ENCODE measurements at places on chromosomes 13 and 19.
A peak's percentile ranks its signal among the peaks of the same experiment; 100 is the strongest.

- DNase-seq, result no peak
Measured at GRCh38 chr19:55619286-55619685, 5.1 kb downstream of the ZNF784 start.

GRCh38 chr13:72004784-72005374 lies 137.9 kb upstream of the DACH1 start:
- DNase-seq, result peak; percentile 20

DNA sequence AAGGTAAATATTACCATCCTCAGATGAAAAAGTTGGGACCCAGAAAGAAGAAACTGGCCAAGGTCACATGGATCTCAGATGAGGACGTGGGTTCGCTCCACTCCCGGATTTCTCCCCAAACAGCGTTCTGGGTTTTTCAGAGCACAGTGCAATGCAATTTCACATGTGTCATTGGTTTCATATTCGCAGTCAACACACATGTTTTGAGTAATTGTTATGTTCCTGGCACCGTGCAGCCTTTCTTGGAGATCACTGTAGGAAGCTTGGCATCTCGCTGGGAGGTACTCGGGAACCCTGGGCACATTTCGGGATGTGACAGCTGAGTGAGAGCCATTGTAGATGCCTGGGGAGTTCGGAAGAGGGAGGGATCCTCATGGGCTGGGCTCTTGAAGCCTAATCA lies 26.2 kb upstream of the CEBPG start:
- no peak for DNase-seq

DNA sequence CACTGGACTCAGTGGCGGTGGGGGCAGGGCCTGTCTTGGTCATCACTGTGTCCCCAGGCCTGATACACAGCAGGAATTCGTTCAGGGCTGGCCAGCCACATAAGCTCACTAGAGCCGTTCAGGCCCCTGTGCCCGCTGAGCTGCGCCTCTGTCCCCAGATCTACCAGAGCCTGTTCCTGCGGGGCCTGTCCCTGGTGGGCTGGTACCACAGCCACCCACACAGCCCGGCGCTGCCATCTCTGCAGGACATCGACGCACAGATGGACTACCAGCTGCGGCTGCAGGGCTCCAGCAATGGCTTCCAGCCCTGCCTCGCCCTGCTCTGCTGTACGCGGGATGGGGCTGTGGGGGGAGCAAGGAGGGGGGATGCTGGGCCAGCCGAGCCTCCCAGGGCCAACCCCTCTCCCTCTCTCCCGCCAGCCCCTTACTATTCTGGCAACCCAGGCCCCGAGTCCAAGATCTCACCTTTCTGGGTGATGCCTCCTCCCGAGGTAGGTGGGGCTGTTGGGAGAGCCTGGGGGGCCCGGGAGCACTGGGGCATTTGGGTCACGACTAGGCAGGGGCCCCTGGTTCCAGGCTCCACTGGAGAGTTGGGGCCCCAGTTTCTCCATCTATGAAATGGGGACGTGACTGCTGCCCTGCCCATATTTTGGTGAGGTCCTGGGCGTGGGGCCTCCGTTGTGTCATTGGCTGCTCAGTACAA lies 13.9 kb downstream of the MPND start:
- DNase-seq, result no peak

DNA sequence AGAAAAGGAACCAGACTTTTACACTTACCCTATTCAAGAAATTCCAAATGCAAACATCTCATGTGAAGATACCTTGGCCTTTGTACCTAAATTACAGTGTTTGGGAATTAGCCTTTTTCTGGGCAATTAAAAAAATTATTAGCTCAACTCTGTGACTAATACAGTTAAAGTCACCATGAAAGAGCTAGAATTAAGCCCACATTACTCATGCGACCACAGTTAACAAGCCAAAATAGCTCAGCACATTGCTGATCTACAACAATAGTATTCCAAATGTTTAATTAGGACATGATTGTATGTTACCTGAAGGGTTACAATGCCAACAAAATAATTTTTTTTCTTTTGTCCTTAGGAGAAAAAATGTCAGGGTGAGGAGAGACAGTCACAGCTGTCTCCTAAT lies 263.6 kb upstream of the GPC6 start:
- no peak for DNase-seq

DNA sequence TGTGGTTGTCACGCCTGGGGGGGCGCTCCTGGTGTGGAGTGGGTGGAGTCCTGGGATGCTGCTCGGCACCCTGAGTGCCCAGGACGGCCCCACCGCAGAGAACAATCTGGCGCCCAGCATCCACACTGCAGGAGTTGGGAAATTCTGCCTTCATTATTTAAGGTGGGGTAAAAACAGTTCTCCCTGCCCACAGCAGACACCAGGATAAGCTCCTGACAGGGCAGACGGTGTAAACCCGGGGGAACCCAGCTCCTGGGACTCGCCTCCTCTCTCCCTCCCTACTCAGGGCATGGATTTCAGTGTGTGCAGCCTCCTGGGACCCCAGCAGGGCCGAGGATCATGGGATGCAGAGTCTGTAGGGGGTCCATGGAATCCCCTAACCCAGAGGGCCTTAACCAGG lies 7.7 kb upstream of the WDR18 start:
- no peak for DNase-seq

DNA sequence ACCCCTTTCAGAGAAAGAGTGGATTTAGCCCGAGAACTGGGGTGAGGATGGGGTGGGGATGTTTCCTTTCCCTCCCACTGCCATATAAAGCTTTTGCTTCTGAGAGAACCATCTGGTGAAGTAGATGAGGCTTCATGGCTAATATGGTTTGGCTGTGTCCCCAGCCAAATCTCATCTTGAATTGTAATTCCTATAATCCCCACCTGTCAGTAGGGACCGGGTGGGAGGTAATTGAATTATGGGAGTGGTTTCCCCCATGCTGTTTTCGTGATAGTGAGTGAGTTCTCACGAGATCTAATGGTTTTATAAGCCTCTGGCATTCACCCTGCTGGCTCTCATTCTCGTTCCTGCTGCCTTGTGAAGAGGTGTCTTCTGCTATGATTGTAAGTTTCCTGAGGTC lies 270.9 kb downstream of the LMO7 start:
- no peak for DNase-seq

GRCh38 chr19:49136771-49137171 lies 17.4 kb downstream of the PPFIA3 start:
- DNase-seq, result no peak

GRCh38 chr13:37460166-37460565 lies 138.4 kb downstream of the POSTN start:
- no peak for DNase-seq

DNA sequence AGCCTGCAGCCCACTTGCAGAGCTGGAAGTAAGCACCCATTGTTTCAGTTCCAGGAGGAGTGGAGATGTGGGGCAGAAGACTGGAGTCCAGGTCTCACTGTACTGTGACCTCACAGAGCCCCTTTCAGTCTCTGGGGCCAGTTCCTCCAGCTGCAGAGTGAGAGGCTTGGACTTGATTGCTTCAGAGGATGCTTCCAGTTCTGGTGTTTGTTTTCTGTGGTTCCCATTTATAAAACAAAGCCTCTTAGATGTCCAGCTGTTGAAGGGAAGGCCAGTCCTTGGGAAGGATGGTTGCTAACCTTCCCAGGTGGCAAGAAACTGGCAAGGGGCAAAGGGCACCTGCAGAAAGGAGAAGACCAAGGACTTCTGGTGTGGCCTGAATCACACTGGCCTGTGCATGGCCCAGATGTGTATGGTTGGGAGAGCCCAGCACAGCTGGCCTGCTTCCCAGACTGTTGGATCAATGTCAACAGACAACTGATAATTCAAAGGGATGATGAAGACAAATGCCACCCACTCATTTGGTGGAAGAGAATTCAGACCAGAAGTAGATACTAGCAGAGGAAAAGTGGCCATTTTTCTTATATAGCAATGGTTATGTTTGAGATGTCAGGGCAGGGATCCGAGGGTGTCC lies 218.5 kb downstream of the ZNF536 start:
- no peak for DNase-seq

GRCh38 chr13:113962975-113963374 lies 10.9 kb downstream of the C13orf46 start:
- DNase-seq, result no peak

DNA sequence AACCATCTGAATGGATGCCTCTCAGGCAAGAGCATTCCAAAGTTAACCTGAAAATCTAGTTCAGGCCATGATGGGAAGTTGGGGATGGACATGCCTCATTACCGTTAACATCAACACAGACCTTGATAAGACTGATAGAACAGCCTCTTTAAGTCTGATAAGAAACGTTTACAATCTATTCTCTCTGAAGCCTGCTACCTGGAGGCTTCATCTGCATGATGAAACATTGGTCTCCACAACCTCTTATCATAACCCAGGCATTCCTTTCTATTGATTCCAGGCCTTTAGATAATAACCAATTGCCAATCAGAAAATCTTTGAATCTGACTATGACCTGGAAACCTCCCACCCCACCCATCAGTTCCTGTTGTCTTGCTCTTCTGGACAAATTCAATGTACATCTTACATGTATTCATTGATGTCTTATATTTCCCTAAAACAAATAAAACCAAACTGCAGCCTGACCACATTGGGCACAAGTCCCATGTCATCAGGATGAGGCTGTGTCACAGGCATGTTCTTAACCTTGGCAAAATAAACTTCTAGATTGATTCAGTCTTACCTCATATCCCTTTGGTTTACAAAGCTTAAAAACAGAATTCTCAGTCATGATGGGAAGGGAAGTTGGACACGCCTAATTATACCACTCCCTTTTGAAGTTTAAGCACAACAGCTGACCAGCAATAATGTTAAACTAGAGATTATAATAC lies 843.8 kb upstream of the SPRY2 start:
- no peak for DNase-seq

- DNase-seq, result peak; percentile 42
Measured at GRCh38 chr13:70960841-70961443, 852.7 kb upstream of the KLHL1 start.

GRCh38 chr19:29618871-29619270 lies 12.8 kb downstream of the POP4 start:
- DNase-seq, result no peak

DNA sequence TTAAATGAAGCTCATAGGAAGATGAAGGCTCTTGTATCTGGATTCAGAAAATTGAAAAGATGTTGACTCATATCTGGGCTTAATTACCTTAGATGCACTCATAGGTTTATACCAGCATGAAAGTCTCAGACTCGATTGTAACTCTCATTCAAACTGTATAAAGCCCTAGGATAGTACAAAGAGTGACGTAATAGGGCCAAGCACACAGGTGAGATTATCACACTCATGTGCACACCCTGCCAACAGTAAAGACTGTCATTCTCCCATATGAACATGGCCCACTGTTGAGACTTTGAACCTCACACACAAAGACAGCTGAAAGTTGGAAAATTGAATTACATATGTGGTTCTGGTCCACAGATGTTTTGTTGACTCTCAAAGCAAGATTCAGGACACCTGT lies 18.0 kb upstream of the ZNF723 start:
- DNase-seq, result no peak

GRCh38 chr13:97211300-97211699 lies 10.8 kb upstream of the MBNL2 start:
- no peak for DNase-seq

DNA sequence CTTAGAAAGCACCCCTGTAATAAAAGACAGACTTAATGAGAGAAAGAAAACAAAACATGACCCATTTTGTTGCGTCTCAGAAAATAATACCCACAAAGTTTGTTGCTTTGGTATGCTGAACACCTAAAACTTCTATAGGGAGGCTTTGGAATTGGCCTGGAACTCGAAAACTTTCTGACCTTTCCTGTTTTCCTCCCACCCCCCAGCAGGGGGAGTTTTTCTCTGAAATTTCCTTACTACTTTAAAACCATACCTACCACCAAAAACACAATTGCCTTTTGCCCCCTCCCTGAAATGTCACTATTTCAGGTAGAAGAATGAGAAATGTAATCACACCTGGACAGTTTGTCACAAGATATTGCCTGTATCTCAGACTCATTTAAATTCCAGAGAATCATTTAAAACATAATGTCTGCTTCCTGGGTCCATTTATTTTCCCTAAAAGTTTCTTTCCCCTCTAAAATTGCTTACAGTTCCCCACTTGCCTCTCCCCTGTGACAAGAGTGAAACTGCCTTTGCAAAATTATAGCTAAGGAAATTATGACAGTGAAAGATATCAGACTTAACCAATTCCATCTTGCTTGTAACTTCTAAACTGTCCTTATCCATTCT lies 2700.2 kb downstream of the PCDH9 start:
- peak; percentile 20 for DNase-seq

- no peak for DNase-seq
Measured at GRCh38 chr13:68066879-68067513, 836.9 kb upstream of the PCDH9 start.

DNA sequence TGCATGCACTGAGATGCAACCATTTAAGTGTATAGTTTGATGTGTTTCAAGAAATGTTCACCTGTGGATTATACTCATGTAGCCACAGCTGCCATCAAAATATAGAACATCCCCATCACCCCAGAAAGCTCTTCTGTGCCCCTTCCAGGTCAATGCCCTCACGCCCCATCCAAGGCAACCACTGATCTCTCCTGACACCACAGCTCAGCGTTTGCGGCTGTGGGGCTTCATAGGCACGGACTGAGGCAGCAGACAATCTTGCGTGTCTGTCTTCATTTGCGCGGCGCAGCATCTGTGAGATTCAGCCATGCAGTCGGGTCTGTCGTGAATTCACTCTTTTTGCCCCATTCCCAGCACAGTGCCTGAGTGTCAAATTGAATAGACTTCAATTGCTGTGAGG lies 153.8 kb upstream of the UQCRFS1 start:
- DNase-seq, result no peak

DNA sequence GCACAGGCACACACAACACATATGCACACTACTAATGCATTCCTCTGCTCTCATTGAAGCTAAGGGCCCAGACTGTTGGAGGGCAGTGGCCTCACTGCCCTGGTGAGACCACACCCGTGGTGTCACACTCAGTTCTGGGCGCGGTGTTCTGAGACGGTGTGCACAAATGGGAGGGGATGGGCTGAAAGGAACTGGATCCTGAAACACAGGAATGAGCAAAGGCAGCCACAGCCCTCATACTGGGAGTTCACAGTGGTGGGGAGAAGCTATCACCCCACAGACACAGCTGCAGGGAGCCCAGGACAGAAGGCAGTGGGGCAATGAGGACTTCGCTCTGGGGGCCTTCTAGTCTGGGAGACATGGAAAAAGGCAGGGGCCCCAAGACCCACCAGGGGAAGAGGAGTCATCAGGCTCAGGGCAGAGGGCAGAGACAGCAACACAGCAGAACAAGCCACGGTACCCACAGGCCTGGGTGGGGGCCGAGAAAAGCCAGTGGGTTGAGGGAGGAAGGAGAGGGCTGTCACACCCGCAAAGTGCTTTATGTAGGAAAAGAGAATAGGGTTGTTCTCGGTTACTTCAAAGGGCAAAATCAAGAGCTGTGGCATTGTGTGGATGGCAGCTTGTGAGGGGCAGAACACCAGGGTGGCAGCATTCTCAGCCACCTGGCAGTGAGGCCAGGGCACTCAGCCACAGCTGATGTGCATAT lies 75.4 kb upstream of the GPR183 start:
- no peak for DNase-seq

GRCh38 chr13:110366733-110367132 lies 59.6 kb downstream of the COL4A2 start:
- no peak for DNase-seq

GRCh38 chr19:3284759-3285646 lies 60.5 kb downstream of the CELF5 start:
- DNase-seq, result peak; percentile 97

GRCh38 chr19:58229255-58229639 lies 533 bp downstream of the ZNF544 start:
- DNase-seq, result peak; percentile 65
